Stimulated activated CD4-positive, alpha-beta T cell treated with anti-CD3 and anti-CD28 coated beads, Interleukin-1b, Interleukin-23, amount 100 ng/mL, for 1 hour (primary cell): ENCODE measurements at places on chromosomes 3 and 15.
A peak's percentile ranks its signal among the peaks of the same experiment; 100 is the strongest.

- no peak for DNase-seq
These were observed 81.8 kb upstream of the UBE2E1 start for GRCh38 chr3:23723930-23724329.

GRCh38 chr3:33886015-33886414 is 87.6 kb downstream of the PDCD6IP start:
- no peak for DNase-seq

- DNase-seq: no peak
These were observed 87.9 kb downstream of the WDR72 start for GRCh38 chr15:53671545-53671944.

- DNase-seq: no peak
These were observed 469.3 kb downstream of the FHIT start for GRCh38 chr3:60781935-60782334.

- DNase-seq: no peak
These were observed 27.1 kb downstream of the CGGBP1 start for GRCh38 chr3:88031642-88032077.

DNA sequence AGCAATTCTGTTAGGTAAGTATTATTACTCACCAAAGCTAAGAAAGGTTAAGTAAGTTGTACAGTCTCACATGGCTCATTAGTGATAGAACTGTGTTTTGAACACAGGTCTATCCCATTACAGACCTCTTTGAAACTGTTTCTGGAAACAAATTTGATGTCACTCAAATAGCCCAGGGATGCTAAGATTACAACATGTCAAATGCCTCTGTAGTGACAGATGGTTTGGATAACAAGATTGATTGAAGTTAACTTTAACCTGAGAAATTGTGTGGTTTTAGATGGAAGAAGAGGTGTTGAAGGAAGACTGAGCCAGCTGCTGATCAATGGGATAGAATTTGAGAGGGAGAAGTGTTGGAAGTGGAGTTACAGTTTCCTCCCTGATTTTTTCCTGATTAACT is 72.5 kb downstream of the SYN2 start:
- no peak for DNase-seq

GRCh38 chr3:66577426-66578203 is 76.8 kb upstream of the LRIG1 start:
- DNase-seq: no peak

DNA sequence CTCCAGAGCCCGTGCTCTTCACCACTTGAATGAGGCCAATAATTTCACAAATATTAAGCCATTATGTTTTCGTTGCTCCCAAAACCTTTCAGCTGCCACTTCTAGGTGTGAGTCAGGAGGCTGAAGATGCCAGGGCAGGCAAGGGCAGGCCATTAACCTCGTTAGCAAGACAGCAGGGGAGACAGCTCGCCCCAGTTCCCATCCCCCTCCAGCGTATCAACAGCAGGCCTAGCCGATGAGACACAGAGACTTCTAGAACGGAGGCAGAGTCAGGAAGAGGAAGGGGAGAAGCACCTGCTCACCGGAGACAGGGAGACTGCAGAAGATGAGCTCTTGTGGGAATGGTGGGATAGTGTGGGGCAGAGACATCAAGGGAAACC is 28.0 kb upstream of the PLA2G4E start:
- DNase-seq: no peak

- DNase-seq: no peak
These were observed 72.7 kb upstream of the CHRNA7 start for GRCh38 chr15:31957581-31957980.

- no peak for DNase-seq
These were observed 12.4 kb downstream of the RTF1 start for GRCh38 chr15:41429003-41429890.

- no peak for DNase-seq
These were observed 491.3 kb upstream of the AGTR1 start for GRCh38 chr3:148206446-148206845.

DNA sequence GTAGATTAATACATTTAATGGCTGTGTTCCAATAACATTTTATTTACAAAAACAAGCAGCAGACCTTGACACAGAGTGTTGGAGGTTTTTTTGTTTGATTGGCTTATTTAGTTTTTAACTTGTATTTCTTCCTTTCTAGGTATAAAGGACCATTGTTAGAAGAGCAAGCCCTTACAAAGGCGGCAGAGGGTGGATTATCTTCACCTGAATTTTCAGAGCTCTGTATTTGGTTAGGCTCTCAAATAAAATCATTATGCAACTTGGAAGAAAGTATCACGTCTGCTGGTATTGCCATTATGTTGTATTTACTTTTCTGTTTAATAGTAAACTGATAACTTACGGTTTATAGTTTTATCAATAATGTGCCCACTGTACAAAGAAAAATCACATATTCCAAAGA is 10.0 kb downstream of the FAM98B start:
- no peak for DNase-seq

DNA sequence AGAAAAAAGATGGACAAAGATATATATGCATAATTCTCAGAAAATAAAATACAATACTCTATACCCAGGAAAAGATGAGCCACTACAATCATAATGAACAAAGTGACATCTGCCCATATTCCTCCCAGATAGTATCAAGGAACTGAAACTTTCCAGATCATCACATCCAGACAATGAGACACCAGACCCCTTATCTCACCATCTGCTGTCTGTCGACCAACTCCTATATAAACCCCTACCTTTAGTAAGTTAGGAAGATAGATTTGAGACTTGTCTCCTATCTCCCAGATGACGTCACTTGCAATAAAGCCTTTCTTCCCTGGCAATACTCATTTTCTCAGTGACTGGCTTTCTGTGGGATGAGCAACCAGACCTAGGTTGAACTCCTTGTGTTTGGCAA is 1071.6 kb downstream of the PLOD2 start:
- no peak for DNase-seq

DNA sequence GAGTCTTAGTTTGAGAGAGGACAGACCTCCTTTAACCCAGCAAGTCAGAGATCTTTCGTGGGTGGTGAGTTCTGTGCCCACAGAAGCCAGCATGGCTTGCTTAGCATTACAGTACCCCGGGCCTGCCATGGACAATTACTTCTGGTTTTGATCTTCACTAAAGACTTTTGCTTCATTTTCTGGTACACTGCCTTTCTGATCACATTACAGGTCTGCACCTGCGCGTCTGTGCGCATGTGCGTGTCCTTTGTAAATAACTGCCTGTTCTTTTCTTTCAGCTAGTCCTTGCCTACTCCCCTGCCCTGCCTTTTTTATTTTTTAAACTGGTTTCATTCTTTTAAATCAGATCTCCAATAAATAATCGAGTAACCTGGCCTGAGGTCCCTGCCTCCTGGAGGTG is 57.1 kb upstream of the CMTM8 start:
- no peak for DNase-seq

DNA sequence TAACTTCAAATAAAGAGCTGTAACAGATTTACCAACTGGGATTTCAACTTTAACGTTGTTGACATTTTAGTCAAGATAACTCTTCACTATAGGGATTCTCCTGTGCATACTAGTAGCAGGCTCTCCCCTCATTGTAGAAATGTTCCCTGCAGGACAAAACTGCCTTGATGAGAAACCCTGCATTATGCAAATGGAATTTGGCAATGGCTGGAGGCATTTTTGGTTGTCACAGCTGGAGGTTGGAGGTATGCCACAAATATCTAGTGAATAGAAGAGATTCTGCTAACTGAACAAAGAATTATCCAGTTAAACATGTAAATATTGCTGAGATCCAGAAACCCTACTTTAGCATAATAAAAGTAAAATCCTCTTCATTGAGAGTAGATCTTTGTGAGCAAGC is 928.8 kb upstream of the ALCAM start:
- DNase-seq: no peak

- no peak for DNase-seq
These were observed 80.2 kb downstream of the BFSP2 start for GRCh38 chr3:133479895-133480669.

DNA sequence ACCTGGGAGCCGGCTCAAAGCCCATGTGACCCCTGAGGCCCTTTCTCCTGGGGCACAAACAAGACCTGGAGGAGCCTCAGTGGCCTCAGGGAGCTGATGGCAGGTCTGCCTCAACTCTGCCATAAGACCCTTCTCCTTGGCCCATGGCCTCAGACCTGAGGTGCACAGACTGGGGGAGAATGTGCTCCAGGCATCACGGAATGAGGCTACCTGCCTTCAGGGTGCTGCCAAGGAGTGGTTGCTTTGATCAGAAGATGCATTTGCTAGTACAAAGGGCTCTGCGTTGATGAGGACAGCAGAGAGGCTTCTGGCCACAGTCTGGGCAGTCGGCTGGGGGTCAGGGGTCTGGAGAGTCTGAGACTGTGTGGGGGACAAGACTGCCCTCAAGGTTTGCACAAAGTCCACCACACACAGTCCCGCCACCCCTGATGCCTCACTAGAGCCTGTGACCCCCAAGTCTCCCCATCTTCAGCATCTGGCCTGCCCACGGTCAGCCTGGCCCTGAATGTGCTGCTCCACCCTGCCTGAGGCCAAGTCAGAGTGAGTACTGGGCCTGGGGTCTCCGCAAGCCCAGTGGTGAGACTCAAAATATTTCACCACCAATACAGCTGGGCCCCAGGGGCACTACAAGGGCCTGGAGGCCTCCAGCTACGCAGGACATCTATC is 26.6 kb downstream of the ALDH1L1 start:
- DNase-seq: no peak

- DNase-seq: no peak
These were observed 72.9 kb downstream of the EPHA3 start for GRCh38 chr3:89180334-89180733.

GRCh38 chr15:87881026-87881425 is 375.5 kb downstream of the NTRK3 start:
- no peak for DNase-seq

- no peak for DNase-seq
These were observed 142.6 kb downstream of the BBX start for GRCh38 chr3:107665351-107665750.

- DNase-seq: peak; percentile 39
These were observed 33.7 kb upstream of the CD47 start for GRCh38 chr3:108124337-108125152.

- DNase-seq: no peak
These were observed 5.1 kb downstream of the PPP2R3A start for GRCh38 chr3:135970506-135971116.

DNA sequence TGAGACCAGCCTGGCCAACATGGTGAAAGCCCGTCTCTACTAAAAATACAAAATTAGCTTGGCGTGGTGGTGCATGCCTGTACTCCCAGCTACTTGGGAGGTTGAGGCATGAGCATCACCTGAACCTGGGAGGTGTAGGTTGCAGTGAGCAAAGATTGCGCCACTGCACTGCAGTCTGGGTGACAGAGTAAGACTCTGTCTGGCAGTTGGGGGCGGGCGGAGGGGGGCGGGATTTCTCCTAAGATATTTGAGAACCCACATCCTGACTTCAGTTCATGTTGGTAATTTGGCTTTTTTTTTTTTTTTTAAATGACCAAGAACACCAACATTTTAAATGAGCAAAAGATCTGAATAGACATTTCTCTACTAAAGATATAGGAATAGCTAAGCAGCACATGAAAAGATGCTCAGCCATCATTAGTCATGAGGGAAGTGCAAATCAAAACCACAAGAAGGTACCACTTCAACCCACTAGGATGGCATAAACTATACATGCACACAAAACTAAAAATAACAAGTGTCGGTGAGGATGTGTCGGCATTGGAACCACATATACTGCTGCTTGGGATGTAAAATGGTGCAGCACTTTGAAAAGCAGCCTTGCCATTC is 75.6 kb upstream of the LMOD3 start:
- DNase-seq: peak; percentile 30

DNA sequence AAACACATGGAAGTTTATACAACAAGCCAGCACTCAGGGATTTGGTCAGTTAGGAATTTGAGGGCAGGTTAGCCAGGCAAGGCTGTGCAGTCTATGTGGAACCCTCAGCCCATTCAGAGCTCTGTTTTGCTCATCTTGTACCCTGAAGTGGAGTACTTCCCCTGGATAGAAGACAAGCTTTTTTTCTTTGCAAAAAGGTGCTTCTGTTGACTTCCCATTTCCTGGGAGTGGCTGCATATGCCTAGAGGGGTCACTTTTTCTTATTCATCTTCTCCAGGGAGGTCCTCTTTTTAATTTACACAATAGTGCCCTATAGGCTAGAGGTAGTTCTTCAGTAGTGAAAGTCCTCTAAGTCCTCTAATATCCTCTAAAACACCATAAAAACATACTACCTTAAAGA is 225.0 kb upstream of the P2RY1 start:
- no peak for DNase-seq

DNA sequence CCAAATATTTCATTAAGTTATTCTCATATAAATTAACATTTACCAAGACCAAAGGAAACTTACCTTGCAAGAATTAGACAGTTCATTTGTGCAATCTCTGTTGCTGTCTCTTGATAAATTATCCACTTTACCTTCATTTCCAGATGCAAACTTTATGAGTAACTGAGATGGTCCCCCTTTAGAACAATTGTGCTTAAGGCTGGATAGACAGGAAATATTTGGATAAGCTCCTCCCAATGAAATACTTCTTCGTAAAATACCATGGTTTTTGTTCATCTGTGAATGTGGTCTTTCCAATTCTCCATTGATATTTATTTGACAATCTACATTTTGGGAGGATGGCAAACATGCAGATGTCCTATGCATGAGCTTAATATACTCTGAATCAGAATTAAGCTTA is 78.2 kb downstream of the NEDD4 start:
- no peak for DNase-seq

DNA sequence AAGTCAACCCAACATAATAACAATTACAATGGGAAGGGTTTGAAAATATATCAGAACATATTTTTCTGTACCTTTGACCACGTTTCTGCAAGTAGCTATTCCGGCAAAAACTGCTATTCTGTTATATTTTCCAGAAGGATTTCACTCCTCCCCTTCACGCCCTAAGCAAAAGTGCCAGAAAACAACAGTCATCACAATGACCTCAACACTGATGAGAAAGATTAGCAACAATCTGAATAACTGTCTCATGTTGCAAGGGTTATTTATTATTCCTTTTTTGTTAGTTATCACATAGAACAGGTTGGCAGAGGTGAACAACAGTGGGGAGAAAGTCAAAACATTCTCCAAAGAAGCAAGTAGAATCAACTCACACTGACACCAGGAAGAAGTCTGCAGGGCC is 269.4 kb upstream of the ARRDC4 start:
- DNase-seq: no peak

- peak; percentile 5 for DNase-seq
These were observed 235.3 kb upstream of the ST8SIA2 start for GRCh38 chr15:92158426-92158825.

GRCh38 chr3:160856450-160856849 is 100.4 kb downstream of the PPM1L start:
- DNase-seq: no peak

- DNase-seq: no peak
These were observed 2.8 kb downstream of the FNDC3B start for GRCh38 chr3:172042136-172042662.
